SHP77 treated with DMSO at 0.1 percent for 48 hours (cell line): ENCODE measurements at places on chromosomes 7 and 10.

DNA sequence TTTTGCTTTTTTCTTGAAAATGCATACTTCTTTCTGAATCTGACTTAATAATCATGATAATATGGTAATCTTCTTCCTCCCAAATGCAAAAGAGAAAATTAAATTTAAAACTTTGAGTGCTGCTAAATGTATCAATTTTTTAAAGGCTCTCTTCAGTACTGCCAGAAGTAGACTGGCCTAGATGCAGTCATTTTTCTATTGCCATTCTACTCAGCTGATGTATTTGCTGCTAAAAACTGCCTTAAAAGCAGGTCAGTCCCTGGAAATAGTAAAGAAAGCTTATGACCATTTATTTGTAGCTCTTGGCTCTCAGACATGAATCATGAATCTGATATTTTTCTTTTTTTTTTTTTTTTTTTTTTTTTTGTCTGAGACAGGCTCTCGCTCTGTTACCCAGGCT lies 28.5 kb downstream of the NAPEPLD start:
- DNase-seq, result no peak

DNA sequence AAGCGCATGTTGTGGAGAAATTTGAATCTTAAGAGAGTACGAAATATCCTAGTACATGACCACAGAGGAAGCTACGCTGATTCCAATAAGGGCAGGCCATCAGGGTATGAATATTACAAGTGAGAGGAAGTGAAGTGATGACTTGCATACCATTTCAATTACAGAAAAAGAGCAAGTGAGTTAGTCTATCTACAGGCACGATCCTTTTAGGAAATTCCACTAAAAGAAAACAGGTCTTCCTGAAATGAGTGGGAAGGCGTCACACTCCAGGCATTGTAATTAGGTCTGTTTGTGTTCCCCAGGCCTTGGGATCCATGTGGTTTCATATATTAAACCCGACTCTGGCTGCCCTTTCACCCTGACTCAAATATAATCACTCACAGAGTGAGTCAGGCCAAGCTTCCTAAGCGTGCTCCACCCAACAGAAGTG lies 152.5 kb downstream of the SEMA3A start:
- DNase-seq, result no peak

GRCh38 chr7:25557379-25557917 lies 329.2 kb upstream of the NPVF start:
- no peak for DNase-seq

- DNase-seq, result no peak
Observed at GRCh38 chr10:118970770-118971169, 58.7 kb upstream of the NANOS1 start.

- no peak for DNase-seq
Observed at GRCh38 chr10:22978287-22978686, 50.4 kb downstream of the ARMC3 start.

GRCh38 chr7:124570558-124570957 lies 195.0 kb downstream of the GPR37 start:
- no peak for DNase-seq

DNA sequence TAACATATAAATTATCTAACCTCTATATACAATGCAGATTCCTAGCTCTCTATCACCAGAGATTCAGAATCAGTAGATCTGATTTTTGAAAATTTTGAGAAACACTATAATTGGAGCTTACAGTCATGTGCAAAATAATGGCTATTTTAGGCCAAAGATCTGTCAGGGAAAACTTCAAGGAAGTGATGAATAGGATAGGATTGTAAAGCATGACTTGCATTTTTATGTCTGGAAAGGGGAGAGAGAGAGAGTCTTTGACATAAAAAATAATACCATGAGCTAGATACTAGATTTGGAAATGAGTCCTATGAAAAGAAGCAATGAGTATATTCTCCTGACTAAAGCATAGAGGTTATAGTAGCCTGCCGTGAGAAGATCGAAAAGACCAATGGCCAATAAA lies 181.1 kb downstream of the SDHAF3 start:
- no peak for DNase-seq

DNA sequence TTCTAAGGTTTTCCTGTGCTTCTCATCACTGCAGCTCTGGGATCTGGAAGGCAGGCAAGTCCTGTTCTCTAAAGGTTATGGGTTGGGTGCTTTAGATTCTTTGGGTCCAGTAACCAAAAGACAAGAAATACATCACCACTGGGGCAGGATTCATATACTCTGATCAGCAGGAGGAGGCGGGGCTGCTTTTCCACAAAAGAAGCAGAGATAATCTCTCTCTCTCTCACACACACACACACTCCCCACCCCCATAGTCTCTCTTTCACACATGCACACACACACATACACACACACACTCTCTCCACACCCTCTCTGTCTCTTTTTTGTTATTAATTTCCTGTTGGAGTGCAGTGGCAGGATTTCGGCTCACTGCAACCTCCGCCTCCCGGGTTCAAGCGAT lies 13.0 kb upstream of the ACBD5 start:
- DNase-seq, result no peak

DNA sequence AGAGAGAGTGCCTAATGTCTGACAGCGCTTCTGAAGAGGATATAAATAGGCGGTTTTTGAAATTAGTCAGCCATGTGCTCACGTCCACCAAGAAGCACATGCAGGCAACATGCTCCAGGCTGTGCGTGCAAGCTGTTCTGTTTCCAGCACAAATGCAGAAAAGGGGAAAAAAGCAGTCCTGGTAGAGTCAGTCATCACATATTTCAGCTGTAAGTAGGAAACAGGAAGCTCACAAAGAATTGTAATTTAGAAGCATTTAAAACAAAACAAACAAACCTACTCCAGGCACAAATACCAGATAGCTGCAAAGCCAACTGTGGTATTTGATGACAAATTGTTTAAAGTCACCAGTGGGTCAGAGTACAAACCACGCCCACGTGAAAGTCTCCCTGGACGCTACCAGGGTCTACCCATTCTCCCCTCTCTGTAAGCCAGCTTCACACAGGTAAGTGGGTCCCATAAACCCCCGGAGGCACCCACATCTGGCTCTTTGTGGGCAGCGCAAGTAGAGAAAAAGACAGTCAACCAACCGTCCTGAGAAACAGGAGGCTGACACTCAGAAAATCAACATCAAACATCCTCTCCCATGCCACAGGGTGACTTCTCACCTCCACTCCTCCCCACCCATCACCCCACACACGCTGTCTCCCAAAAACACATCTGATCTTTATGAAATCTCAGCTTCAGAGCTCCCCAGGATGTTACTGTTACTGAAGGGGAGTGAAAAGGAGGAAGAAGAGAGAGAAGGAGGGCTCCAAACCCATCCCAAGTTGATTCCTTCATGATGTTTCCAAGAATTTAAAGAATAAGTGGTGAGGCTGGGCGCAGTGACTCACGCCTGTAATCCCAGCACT lies 186.4 kb downstream of the FAM107B start:
- DNase-seq, result no peak

- DNase-seq, result no peak
Observed at GRCh38 chr10:129960481-129961156, 3.5 kb downstream of the EBF3 start.

DNA sequence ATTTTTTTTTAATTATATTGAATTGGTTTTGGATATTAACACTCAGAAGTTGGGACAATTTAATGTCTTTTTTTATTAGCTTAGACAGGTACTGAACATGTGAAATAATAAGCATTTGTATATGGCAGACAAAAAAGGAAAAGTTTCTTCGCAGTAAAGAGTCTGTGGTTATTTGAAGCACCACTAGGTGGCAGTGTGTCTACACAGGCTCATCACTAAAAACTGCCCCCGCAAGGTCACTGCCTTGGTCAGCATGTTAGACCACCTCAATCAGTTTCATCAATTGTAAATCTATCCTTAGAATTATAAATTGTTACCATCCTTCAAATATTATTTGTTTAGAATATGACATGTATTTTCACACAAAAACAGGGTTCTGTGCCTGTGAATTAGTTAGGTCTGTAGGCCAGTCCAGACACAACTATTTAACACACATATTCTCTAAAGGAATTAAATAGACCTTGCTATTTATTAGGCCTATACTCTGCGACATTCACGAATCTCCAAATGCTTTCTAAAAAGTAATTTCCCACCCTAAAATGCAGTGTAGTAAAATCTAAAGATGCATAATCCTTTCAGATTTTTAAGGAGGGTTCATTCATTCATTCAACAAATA lies 17.0 kb downstream of the PNLIPRP3 start:
- DNase-seq, result no peak

DNA sequence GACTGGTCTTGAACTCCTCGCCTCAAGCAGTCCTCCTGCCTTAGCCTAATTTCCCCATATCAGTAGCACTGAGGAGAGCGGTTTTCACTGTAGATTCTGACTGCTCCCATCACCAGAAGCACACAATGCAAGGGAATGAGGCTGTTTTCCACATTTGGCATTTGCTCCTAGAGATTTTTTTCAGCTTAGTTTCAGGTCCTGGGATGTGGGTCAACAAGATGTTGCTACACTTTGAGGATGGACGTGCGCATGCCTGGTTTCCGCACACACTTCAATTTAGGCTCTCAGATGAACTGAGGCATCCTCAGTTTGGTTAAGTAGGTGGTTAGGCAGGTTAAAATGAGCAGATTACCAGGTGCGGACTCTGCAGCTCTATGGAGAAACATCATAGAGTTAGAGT lies 287.1 kb upstream of the LYZL1 start:
- DNase-seq, result no peak

GRCh38 chr10:71112138-71112785 lies 100.1 kb upstream of the UNC5B start:
- no peak for DNase-seq

DNA sequence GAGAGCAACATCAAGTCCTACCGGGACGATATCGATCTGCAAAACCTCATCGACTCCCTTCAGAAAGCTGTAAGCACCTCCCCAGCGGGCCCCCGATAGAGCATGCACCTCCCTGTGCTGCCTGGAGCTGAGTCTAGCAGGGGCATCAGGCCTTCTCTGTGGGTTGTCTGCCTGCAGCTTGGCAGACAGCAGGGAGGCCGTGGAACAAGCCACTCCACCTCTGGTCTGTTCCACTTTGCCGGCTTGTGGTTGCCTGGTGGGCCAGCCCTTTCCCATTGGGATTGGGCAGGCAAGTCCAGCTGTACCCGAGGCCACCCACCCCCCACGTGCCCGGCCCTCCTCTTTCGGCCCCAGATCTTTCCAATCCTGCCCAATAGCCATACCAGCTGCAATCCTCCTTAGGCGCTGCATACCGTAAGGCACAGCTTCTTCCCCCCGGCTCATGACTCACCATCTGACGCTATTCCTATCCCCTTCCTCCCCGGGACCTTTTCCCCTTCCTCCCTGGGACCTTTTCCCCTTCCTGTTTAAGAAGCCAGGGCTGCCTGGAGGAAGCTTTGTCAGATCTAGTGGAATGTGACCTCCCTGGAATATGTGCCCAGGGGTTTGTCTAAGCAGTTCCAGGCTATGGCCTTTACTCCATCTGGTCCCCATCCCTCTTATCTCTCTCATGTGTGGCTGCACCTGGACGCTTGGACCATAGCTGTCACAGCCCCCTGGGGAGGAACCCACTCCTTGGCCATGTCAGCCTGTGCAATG lies 28.1 kb upstream of the SH2D4B start:
- no peak for DNase-seq

GRCh38 chr10:12455766-12456165 lies 106.4 kb downstream of the CAMK1D start:
- no peak for DNase-seq
